Activated CD4-positive, alpha-beta T cell treated with anti-CD3 and anti-CD28 coated beads, Interleukin-2, amount 50 U/mL, for 4 hours (primary cell): ENCODE measurements at places on chromosomes 11 and 22.

GRCh38 chr11:66744485-66745355 lies 15.7 kb upstream of the SPTBN2 start:
- DNase-seq, result peak; percentile 84

DNA sequence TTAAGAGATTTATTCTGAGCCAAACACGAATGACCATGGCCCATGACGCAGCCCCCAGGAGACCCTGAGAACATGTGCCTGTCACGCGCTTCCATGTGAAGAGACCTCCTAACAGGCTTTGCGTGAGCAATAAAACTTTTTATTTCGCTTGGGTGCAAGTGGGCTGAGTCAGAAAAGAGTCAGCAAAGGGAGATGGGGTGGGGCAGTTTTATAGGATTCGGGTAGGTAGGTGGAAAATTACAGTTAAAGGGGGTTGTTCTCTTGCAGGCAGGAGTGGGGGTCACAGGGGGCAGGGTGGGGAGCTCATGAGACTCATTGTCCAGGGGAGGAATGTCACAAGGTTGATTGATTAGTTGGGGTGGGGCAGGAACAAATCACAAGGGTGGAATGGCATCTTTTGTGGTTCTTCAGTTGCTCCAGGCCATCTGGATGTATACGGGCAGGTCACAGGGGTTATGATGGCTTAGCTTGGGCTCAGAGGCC lies 77.2 kb upstream of the FTH1 start:
- no peak for DNase-seq

GRCh38 chr11:61139387-61139786 lies 21.8 kb downstream of the VPS37C start:
- DNase-seq, result no peak

- DNase-seq, result no peak
Measured at GRCh38 chr11:114479331-114479730, 40.1 kb downstream of the REXO2 start.

GRCh38 chr11:111320728-111321568 lies 22.6 kb downstream of the POU2AF3 start:
- DNase-seq, result no peak

DNA sequence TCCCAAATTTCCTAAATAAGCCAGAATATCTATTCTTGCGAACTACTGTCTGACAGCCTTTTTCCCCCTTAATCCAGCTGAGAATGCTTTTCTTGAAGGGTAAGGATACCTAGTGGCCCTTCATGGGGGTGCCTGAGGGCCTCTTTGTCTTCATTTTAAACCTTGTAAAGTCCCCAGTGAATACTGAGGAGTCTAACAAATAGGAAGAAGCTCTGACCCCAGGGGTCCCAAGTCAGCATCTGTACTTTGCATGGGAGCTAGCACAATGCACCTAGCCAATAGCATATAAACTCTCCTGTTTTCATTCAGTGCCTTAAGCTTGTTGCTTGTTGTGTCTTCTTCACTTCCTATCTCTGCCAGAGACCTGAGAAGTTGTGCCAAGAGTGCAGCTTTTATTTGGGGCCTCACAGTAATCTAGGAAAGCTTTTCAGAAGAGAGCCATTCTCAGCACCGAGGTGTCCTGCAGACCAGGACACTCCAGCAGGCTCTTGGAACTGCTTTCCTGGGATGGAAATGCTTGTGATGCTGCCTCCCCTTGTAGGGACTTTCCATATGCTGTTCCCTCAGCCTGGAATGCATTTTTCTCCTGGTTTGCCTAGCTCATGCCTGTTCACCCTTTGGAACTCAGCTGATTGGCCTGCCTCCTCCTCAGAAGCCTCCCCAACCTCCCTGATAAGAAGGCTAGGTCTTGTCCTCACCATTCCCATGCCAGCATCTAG lies 37.2 kb downstream of the BMAL1 start:
- DNase-seq, result no peak

DNA sequence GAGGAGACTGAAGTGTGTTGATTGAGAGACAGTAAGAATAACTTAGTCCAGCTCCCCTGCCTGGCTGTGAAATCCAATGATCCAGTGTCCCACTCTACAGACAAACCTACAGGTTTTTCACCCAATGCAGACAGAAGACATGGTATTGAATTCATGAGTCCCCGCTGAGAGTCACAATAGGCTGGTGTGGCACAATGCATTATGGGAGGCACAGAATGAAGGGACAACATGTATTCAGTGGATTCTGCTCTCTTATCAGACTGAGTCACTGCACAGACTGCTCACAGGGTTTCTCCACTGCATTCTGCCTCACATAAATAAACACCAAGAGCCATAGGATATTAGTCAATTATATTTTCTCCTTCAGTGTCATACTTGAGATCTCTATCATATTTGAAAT lies 55.2 kb upstream of the TOP3B start:
- DNase-seq, result no peak

GRCh38 chr11:116580799-116581198 lies 192.0 kb downstream of the BUD13 start:
- no peak for DNase-seq

- no peak for DNase-seq
Measured at GRCh38 chr11:115300660-115301428, 203.4 kb downstream of the CADM1 start.

DNA sequence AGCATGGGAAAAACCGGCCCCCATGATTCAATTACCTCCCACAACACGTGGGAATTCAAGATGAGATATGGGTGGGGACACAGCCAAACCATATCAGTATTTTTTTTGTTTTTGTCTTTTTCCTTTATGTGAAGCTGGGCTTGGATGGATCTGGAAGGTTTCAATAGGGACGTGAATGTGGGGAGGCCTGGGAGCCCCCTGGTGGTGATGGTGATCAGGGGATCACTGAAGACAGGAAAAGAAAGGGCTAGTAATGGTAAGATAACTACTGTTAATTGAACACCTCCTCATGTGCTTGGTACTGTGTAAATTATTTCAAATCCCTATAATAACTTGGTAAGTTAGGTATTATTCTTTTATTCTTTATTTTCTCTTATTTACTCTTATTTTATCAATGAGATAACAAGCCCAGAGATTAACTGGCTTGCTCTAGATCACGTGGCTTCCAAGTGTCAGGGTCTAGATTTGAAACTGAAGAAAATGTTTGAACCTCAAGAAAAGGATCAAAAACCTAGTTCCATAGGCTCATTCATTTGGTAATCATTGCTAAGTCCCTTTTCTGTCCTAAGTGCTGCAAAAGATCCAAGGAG lies 364.2 kb downstream of the TENM4 start:
- DNase-seq, result no peak

DNA sequence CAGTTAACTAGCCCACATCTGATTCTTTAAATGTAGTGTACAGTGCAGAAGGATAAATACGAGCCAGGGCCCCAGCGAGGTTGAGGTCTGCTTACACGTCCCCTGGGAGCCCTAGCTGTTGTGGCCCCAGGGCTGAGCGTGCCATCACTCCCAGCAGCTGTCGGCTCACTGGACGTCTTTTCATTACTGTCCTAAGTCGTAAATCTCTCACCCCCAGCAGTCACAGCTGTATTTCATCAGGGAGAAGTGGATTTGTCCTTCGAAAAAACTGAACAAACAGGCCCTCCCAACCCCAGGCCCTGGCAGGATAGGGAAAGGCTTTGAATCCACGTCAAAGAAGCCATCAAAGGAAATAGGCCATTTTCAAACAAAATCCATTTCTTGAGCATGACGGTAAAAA lies 110.4 kb upstream of the CSNK2A3 start:
- no peak for DNase-seq

GRCh38 chr11:97019754-97020153 lies 629.9 kb downstream of the JRKL start:
- DNase-seq, result no peak

- no peak for DNase-seq
Measured at GRCh38 chr11:2458321-2458720, 13.5 kb downstream of the KCNQ1 start.

GRCh38 chr11:45051621-45052020 lies 94.8 kb upstream of the PRDM11 start:
- no peak for DNase-seq

DNA sequence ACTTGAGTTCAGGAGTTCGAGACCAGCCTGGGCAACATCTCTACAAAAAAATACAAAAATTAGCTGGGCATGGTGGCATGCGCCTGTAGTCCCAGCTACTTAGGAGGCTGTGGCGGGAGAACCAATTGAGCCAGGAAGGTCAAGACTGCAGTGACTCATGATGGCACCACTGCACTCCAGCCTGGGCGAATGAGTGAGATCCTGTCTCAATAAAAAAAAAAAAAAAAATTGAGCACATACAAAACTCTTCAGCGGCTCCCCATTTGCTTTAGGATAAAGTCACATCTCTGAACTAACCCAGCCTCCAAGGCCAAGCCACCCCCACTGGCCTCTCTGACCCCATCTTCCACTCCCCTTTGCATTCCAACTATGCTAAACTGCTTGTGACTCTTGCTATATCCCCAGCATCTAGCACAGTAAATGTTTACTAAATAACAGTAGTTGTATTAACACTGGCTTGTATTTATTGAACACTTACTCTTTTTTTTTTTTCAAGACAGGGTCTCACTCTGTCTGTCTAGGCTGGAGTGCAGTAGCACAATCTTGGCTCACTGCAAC lies 28.9 kb downstream of the CREB3L1 start:
- no peak for DNase-seq

GRCh38 chr11:26219183-26220117 lies 112.5 kb upstream of the ANO3 start:
- no peak for DNase-seq

- DNase-seq, result no peak
Measured at GRCh38 chr11:33478111-33478573, 221.0 kb downstream of the HIPK3 start.

DNA sequence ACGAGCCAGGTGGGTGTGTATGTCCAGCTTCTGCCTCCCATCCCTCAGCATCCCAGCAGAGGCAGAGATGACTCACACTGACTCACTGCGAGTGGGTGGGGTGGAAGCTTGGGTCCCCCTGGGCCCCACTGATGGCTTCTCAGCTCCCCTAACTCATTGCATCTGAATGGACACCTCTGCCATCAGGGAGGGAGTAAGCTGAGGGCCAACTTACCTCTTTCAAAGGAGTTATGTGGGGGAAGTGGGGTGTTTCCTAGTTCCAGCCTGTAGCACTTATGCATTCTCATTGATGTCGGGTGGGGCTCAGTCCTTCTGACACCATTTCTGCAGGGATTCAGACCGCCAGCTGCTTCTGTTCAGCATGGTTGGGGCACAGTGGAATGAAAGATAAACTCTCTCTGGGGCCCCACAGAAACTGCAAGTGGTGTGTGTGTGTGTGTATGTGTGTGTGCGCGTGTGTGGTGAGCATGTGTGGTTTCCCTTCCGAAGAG lies 1425.8 kb downstream of the TBC1D22A start:
- DNase-seq, result no peak

GRCh38 chr11:85281550-85281949 lies 345.6 kb downstream of the DLG2 start:
- DNase-seq, result no peak

GRCh38 chr11:44356351-44356750 lies 46.4 kb upstream of the ALX4 start:
- DNase-seq, result no peak

DNA sequence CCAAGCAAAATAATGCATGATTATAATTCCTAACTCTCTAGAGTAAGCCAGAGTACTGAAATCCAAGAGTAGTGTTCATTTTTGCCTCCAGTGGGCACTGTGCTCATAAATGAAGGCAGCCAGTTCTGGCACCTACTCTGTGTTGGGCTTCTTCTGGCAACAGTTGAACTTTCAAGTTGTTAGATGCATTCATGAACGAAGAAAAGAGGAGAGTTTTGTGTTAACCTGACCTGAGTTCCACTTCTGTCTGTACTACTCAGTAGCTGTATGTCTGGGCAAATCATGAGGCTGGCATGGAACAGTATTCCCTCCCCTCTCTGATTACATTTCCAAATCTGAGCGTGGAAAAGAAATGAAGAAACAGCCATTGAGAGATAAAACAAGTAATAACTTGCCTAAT lies 20.3 kb upstream of the TENM4 start:
- DNase-seq, result no peak

DNA sequence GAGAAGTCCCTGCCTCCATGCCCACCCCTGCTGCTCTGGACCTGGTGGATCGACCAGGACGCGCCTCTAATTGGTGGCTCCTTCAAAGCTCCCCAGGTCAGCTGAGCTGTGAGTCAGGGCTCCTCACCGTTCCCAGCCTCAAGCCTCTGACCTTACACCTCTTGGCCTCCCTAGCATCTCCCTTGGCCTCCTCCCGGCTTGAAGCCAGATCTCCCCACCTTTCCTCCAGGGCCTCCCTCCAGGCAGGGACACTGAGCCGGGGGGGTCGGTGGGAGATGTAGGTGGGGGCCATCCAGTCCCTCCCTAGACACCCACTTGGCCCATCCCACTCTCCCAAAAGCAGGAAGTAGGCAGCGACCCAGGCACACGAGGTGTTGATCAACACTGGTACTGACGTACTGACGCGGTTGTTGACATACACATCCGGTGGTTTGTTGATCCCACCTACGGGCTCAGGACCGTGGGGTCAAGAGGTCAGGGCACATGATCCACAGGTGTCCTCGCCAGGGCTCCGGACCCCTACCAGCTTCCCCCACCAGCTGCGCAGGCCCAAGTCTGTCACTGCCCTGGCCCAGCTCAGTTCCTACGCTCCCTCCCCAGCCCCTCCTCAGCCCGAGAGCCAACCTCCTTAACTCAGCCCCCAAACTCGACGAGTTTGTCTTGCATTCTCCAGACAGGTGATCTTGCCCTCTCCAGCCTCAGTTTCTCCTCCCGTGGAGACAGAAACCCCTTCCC lies 802 bp downstream of the ATG2A start:
- DNase-seq, result no peak

GRCh38 chr11:88277349-88277915 lies 60.1 kb downstream of the CTSC start:
- no peak for DNase-seq

DNA sequence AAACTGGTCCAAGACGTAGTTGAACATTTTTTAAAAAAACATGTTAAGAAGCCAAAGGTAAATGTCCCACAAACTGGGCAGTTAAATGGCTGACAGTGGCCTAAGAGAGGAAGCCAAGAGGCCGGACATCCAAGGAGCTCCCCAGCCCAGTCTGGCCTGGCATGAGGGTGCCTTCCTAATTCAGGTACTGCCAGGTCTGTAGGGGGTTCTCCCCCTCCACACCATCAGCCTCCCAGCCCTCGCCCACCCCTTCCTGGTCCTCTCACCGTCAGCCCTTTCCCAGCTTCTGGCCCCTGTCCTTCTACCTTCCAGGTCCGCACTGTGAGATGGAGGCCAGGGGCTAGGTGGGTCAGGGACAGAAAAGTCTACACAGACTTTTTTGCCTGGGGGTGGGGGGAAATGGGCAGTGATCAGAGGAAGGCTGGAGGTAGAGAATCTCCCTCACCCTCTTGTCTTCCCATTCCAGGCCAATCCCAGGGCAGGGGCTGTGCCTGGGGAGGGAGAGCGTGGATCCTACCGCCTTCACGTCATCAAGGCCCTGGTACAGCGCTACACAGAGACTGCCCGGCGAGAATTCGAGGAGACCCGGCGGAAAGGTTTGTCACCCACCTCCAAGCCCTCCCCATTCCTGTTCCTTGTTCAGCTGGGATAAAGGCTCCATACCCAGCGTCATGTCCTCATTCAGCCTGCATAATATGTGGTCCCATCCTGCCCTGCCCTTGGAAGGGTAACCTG lies 6.0 kb downstream of the ART5 start:
- no peak for DNase-seq

DNA sequence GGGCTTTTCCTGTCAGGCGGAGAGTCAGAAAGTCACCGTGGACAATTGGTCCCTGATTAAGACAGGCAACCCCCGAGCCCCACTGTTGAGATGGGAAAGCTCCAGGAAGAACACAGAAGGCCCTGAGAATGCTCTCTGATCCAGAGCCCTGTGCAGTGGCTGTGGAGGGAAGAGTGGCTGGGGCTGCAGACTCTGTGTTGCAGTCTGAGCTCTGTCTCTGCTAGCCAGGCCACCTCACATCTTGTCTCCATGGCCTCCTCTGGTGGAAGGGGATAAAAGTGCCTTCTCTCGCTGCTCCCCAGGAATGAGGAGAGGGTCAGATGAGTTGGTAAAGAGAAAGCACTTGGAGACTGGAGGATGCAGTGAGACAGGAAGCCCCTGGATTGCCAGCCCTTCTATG lies 141.2 kb downstream of the CEP164 start:
- no peak for DNase-seq
